ENCODE measurements at places on chromosomes 4 and X.

- no peak for DNase-seq
Observed at GRCh38 chr4:40728333-40728732, 21.4 kb upstream of the NSUN7 start.

DNA sequence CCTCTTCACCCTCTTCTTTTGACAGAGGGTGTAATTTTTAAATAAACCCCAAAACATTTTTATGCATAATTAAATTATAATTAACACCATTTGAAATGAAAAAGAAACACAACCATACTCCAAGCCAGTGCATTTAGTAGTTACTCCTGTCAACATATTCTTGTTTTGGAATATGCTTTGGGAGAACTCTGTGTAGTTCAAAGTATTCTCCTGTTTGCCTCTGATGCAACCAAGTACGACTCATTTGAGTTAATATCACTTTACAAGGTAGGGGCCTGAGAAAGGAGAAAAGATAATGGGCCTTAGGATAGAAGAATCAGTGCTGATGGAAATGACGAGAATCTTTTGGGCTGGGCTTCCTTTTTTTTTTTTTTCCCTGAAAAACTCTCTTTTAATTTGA lies 2.7 kb downstream of the PTPN13 start:
- no peak for DNase-seq

GRCh38 chrX:133854290-133854689 lies 131.1 kb downstream of the GPC3 start:
- no peak for DNase-seq

- DNase-seq: no peak
Observed at GRCh38 chr4:118171381-118171780, 137.1 kb downstream of the NDST3 start.

GRCh38 chrX:85630901-85631300 lies 251.4 kb upstream of the POF1B start:
- no peak for DNase-seq

DNA sequence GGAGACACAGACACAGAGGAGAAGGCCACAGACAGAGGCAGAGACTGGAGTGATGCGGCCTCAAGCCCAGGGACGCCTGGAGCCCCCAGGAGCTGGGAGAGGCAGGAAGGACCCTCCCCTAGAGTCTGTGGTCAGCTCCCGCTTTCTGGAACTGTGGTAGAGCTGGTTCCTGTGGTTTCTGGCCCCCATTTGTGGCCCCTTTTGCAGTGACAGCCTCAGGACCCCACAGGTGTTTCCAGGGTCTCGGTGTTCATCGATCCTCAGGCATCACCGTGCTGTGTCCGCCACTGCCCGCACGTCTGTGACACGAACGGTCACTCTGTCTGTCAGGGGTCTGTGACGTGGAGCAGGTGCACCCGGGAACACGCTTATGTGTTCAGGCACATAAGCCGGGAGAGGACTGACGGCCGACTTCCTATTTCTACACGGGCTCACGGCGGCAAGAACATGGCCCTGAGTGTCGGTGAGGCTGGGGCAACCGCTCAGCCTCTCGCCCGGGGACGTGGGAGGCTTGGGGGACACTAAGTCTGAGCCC lies 7.9 kb downstream of the GTPBP6 start:
- no peak for DNase-seq

DNA sequence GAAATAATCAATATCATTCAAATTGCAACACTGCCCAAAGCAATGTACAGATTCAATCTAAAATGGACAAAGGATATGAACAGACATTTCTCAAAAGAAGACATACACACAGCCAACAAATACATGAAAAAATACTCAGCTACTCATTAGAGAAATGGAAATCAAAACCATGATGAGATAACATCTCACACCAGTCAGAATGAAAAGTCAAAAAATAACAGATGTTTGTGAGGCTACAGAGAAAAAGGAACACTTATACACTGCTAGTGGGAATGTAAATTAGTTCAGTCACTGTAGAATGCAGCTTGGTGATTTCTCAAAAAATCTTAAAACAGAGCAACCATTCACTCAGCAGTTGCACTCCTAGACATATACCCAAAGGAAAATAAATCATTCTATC lies 205.2 kb downstream of the DKK2 start:
- DNase-seq: no peak

DNA sequence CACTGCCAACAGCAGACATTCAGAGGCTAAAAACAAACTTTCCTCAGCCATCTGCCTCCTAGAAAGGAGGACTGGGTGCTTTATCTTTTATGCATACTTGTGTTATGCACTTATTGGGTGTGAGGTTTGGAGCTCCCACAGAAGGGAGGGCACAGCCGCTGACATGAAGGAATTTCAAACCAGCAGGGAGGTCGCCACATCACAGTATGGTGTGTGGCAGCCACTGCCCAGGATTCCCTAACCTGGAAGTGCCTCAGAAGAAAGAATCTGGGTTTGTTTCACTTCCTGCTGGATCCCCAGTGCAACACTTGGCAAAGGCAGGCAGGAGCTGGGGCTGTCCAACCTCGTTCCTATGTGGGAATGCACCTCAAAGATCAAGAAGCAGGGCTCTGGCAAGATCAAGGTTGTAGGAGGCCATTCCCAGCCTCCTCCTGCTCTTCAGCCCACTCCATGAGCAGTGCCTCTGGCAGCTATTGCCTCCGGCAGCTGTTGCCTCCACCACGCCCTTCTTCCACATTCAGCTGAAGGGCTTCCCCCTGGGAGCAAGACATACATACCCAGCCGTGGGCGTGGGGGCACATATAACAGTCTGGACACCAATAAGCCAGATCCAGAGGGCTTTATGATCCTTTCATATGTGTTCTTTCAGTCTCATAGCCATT lies 109.0 kb upstream of the MAMLD1 start:
- DNase-seq: no peak

GRCh38 chr4:166628454-166628853 lies 605.8 kb downstream of the SPOCK3 start:
- no peak for DNase-seq

DNA sequence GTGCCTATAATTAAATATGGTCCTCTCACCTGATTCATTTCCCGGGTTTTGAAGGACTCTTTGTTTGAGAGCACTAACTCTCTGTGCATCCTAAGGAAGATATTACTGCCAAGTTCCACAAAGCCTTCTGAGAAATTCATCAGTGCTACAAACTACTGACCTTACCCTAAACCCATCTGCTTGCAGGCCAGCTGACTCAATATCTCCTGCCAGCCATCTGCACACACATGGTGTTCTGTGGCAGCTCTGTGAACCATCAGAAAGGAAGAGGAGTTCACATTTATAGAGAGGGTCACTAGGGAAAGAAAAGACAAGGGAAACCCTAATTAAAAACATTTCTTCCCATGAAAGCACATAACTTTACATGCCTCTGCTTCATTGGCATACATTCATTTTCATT lies 156.7 kb downstream of the ATP10D start:
- DNase-seq: no peak

DNA sequence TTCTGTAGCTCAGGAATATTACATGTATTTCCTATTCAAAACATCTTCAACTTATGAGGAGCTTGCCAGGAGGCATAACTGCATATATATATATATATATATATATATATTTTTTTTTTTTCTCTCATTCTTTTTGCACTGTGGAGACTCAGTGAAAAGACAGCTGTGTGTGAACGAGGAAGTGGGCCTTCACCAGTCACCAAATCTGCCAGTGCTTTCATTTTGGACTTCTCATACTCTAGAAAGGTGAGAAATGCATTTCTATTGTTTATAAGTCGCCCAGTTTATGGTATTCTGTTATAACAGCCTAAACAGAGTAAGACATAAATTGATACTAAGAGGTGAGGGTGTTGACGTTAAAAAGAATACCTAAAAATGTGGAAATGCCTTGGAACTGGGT lies 710.6 kb downstream of the TRAM1L1 start:
- no peak for DNase-seq

DNA sequence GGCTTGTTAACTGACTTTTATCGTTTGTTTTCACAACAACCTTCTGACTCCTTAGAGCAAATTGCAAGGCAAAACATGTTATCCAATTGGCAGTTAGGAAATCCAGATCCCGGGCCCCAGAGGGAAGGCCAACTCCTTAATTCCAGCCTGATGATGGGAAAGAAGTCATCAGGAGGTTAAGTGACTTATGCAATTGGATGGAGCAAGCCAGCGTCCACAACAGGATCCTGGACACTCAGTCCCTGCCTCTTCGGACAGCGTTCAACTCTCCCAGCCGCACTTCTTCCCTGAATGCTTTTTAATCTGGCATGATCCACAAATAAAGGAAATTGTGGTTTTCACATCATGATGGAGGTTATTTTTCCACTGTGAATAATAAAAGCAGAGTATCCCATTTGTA lies 310.1 kb downstream of the RAB28 start:
- no peak for DNase-seq

GRCh38 chrX:8688776-8689175 lies 43.2 kb downstream of the ANOS1 start:
- no peak for DNase-seq

DNA sequence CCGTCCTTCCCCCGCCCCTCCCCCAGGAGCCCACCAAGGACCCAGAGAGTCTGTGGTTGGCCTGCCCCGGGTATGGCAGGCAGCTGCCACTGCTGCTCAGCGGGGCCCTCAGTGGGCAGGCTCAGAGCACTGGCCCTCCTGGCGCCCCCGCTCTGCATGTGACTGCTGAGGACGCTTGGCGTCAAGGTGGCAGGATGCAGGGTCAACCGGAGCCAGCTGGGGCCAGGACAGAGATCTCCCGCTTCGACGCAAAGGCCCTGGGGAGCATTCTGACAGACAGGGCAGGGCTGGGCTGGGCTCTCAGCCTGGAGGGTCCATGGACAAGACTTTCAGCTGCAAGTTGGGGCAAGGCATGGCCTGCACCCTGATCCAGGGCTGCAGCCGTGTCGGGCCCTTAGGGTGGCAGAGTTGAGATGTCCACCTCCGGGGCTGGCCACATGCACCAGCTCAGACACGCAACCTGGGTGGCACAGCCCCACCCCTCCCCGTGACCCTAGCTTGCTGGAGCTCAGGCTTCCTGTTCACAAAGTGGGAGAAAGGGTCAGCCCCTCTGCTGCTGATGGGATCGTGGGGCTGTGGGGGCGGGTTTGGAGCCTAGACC lies 30.3 kb downstream of the LRPAP1 start:
- DNase-seq: no peak

GRCh38 chrX:125544031-125544660 lies 224.5 kb downstream of the TEX13C start:
- no peak for DNase-seq

- no peak for DNase-seq
Observed at GRCh38 chr4:15677507-15677988, 4.1 kb upstream of the FAM200B start.

DNA sequence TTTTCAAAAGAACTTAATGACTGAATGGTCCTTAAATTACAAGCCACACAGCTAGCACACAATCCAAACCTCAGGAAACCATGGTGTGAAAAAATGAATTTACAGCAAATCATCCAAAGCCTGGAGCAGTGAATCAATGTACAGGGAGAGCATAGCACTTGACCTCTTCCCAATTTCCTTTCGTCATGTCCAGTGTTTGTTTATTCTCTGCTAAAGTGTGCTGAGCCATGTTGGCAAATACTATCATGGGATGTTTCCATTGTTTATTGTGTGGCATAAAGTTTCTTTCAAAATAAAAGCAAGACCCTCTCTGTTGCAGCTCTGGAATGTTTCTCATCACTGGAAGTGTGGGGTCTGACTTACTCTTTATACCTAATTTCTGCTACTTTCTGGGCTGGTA lies 25.4 kb upstream of the FAM47B start:
- no peak for DNase-seq

DNA sequence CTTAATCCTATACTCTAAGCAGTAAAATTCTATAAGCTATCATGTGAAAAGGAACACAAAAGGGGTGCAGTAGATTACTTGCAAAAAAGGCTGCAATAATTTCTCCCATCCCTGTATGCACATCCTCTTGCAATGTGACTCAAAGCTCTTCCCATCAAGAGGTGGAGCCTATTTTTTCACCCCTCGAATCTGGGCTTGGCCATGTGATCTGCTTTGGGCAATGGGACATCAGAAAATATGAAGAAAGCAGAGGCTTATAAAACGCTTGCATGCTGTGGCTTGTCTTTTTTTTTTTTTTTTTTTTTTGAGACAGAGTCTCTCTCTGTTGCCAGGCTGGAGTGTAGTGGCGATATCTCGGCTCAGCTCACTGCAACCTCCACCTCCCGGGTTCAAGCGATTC lies 33.0 kb downstream of the GEMIN8 start:
- no peak for DNase-seq

GRCh38 chrX:15509845-15510244 lies 9.2 kb downstream of the BMX start:
- no peak for DNase-seq

DNA sequence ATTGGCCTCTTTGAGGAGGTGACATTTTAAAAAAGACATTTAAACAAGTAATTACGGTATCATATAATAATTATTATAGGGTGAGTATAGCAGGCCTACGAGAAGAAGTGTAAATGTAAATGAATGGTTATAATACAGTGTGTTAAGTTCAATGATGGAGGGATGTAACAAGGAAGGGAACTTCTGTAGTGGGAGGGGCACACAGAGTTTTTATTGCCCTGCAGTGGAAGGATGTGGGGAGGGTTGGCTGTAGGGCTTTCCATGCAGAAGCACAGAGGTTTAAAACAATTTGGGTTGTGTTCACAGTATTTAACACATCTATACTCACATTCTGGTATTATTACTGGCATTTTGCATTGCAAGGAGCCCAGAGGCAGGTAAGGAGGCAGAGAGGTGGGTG lies 41.1 kb downstream of the AFF1 start:
- DNase-seq: no peak

DNA sequence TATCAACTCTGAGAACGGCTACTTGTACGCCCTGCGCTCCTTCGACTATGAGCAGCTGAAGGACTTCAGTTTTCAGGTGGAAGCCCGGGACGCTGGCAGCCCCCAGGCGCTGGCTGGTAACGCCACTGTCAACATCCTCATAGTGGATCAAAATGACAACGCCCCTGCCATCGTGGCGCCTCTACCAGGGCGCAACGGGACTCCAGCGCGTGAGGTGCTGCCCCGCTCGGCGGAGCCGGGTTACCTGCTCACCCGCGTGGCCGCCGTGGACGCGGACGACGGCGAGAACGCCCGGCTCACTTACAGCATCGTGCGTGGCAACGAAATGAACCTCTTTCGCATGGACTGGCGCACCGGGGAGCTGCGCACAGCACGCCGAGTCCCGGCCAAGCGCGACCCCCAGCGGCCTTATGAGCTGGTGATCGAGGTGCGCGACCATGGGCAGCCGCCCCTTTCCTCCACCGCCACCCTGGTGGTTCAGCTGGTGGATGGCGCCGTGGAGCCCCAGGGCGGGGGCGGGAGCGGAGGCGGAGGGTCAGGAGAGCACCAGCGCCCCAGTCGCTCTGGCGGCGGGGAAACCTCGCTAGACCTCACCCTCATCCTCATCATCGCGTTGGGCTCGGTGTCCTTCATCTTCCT lies 2.7 kb downstream of the PCDH10 start:
- peak; percentile 75 for DNase-seq

DNA sequence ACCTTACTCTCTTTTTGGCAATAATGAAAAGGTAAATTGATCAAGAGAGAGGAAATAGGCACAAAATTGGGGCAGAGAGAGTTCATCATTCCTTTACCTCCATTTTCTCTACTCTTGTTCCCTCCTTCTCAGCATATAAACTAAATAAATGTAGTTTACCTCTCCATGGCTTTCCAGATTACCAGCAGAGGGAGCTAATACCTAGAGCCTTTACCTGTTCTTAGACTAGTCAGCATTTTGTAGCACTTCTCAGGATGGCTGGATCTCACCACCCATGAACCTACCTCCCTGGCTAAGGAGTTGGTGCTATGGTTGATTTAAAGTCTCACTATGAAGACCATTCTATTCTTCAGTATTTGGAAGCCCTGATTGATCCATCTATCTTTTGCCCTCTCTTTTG lies 15.7 kb downstream of the OFD1 start:
- DNase-seq: peak; percentile 16

All from C1 segment of cervical spinal cord (tissue), 14 donors.